ENCODE measurements at places on chromosomes 4 and X. TPM values are rescaled to one million over a fixed set of nuclear protein-coding genes. Genes with fewer than 3 reads are reported as not detected.

The AR gene
- not detected for total RNA-seq

The CNGA1 gene
- 0.30 TPM for total RNA-seq

GRCh38 chrX:107758231-107758766 lies 17.3 kb downstream of the TSC22D3 start:
- no peaks in the 10 kb centered on the region for H3K36me3 ChIP-seq
- DNase-seq, result no peak
- H3K27ac ChIP-seq, result no peak overlapping the region
- peaks cover 6% of the 10 kb centered on the region for H3K4me1 ChIP-seq
- no peaks in the 10 kb centered on the region for H3K27me3 ChIP-seq

DNA sequence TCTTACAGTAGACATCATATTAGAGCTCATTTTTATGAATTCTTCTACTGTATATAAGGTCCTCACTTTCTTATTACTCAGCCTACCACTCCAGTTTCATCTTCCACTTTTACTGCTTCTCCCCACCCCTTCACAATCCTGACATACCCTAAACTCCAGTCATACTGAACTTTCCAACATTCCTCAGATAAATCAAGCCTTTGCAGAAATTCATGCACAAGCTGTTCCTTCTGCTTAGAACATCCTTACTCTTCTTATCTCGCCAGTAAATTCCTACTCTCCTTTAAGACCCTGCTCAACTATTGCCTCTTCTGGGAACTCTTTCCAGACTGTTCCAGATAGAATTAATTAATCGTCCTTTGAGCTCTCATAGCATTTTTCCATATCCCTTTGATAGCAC lies 24.8 kb downstream of the RTL9 start:
- no peaks in the 10 kb centered on the region for H3K4me1 ChIP-seq
- H3K27ac ChIP-seq, result no peak overlapping the region
- no peak overlapping the region for H3K4me3 ChIP-seq

GRCh38 chr4:107255114-107255513 lies 219.0 kb upstream of the DKK2 start:
- no peak overlapping the region for H3K27ac ChIP-seq
- no peak overlapping the region for H3K4me3 ChIP-seq
- peaks cover 4% of the 10 kb centered on the region for H3K27me3 ChIP-seq
- DNase-seq, result no peak
